ENCODE measurements at places on chromosomes 1 and 21.

- no peak for DNase-seq
Measured at GRCh38 chr1:181099152-181100014, 10.9 kb downstream of the IER5 start.

DNA sequence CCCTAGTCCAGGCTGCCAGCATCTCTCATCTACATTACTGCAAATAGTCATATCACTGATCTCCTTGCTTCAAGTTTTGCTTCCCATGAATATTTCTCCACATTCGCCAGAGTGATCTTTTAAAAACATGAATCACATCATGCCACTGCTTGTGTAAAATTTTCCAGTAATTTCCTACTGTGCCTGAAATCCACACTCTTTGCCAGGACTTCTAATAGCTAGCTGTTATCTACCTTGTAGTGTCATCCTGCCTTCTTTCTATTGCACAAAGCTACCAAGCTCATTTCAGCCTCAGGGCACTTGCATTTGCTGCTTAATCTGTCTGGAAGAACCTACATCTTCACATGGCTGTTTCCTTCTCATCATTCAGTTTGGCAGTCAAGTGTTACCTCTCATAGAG is 33.9 kb upstream of the ZNF362 start:
- DNase-seq = no peak

DNA sequence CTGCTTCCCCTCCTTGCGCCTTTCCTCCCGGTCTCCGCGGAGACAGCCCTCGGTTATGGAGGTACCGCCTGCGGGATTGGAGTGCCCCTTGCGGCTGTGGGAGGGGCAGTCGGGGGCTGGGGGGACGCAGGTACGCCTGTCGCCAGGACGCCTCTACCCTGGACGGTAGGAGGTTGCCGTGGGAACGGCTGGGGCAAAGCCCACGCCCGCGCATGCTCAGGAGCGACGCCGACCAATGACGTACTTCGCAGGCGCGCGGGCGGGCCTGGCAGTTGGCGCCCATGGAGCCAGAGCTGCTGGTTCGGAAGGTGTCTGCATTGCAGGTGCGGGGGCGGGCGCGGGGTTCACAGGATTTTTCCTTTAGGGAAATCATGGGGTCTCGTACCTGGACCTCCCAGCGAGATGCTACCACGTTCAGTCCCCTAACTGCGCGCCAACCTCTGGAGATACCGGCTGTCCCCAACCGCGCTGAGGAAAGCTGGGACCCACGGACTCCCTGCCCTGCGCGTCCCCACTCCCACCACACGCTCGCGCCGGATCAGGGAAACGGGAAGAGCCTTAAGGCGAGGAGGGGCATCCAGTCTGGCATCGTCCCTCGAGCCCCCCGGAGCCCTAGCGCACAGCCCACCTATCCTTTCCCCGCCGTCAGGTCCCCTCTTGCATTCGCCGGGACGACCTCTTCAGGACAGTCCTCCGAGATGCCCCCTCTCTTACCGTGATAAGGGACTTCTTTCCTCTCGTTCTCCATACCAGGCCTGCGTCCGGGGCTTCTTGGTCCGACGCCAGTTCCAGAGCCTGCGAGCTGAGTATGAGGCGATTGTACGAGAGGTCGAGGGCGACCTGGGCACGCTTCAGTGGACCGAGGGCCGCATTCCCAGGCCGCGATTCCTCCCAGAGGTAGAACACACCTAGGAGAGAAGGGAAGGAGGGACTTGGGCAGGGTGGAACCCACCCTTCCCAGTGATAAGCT is at the start of gene IQCC:
TSS of gene IQCC (plus strand) at position 271 of the 970 bp plus-strand sequence. CDS start at position 282, 11 bp downstream.
- peak; percentile 72 for DNase-seq

- DNase-seq = no peak
Measured at GRCh38 chr1:159005676-159006075, 4.0 kb upstream of the IFI16 start.

DNA sequence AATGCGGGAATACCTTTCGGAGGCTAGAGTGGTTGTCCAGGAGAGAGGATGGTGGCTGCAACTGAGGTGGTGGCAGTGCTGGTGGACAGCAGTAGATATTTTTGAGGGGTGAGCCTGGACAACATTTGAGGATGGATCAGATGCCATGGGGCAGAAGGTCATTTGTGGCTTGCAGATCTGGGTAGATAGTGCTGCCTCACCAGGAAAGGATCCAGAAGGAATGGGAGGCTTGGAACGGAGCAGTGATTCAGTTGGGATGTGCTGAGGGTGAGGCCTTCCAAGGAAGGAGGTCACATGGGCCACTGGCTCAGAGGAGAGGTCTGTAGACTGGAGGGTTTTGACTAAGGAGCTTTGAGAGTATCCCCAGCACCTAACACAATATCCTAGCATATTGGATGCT is 110.8 kb upstream of the KAZN start:
- DNase-seq = no peak

GRCh38 chr1:51922040-51922439 is 43.5 kb upstream of the NRDC start:
- no peak for DNase-seq

DNA sequence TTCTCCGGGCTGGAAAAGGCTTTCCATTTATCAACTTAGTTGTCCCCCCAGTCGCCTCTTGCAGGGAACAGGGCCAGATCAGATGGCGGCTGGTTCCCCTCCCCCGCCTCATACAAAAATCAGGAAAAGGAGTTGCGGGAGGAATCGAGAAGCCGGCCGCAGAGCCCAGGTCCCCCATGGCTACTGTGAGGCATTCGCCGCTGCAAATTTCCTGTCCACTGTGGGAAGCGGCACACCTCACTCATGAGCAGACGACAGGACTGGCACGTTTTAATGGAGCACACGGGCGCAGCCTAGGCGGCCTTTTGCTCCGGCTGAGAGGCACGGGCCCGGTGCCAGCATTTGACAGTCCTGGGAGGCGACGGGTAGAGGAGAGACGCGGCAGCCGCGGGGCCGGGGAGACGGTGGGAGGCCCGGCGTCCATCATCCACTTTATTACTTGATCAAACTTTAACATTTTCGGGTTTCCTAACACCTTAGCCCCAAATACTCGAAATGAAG is 1.1 kb downstream of the GNG4 start:
- DNase-seq = no peak

GRCh38 chr1:36397083-36397377 is 678 bp downstream of the LSM10 start:
- DNase-seq = no peak

DNA sequence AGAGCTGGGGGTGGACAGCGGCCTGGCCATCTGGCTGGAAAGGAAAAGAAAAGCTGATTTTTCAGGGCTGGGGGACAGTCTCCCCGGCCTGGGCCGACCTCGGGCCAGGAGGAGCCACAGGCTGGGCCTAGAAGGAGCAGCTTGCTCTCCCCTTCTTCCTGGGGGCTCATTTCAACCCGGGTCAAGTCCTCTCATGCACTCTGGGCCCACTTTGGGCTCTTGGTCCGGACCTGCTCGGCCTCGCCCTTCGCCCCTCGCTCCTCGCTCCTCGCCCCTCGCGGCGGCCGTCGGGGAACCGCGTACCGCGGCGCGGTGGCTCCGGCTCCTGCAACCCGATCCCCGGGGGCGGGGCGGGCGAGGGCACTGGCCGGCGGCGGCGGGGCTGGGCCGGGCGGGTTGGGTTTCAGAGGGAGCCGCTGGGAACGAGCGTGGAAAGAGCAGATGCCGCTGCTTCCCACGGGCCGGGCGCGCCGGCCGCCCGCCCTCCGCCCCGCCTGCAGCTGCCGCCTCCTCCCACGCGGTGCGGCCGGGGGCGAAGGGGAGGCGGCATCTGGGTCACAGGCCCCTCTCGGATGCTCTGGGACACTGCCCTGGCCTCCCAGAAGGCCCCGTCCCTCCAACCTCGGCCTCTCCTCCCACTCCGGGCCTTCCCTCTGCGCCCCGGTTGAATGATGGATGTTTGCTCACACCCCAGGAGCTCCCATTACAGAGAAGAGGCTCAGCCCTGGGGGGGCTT is 6.6 kb downstream of the HEYL start:
- no peak for DNase-seq

- DNase-seq = no peak
Measured at GRCh38 chr21:42228709-42229220, 9.8 kb downstream of the ABCG1 start.

DNA sequence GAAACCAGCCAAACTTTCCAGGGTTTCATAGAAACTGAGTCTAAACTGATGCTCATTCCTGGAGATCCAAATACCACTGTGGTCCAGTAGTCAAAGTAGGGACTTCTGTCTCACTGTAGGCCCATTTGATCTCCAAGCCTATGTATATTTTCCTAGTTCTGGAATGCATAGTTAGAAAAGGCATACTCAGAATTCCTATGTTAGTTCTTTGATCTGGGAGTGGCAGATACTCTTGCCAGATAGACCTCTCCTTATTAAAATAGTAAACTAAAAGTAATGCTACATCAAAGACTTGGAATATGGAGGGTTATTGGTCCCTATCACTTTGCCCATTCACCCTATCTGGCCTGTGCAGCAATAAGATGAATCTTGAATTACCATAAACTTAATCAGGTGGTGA is 10.4 kb upstream of the SGIP1 start:
- DNase-seq = no peak

DNA sequence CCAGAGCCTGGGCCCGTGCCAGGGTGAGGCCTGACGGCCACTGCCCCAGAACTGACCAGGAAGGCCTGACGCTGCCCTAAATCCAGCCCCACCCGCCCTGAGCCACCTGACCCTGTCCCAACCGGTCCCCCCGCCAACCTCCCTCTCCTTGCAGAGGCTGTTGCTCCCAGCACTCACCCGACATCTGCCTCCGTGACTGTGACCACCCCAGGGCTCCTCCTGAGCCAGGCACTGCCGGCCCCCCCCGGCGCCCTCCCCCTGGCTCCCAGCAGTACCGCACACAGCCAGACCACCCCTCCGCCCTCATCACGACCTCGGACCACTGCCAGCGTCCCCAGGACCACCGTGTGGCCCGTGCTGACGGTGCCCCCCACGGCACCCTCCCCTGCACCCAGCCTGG is 26.3 kb downstream of the AGRN start:
- DNase-seq = no peak
